Central memory CD8-positive, alpha-beta T cell (primary cell): ENCODE measurements at places on chromosomes 3 and 15.

DNA sequence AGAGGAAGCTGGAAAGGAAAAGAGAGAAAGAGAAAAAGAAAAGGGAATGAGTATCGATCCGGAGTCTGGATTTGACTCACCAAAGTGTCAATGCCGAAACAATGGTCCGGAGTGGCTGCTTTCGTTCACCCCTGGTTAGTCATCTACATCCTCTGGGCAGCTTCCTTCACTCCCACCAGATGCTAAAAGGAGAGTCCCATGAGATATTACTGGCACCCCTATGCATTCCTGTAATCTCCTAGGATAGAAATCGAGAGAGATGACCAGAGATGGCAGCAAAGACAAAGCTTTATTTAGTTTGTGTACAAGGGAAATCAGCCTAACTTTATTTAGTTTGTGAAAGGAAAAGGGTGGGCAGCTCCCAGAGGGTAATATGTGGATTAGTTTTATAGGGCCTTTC, 622.2 kb downstream of the ZPLD1 start:
- H3K27me3 ChIP-seq = no peaks in the 10 kb centered on the region
- H3K36me3 ChIP-seq = no peaks in the 10 kb centered on the region
- H3K4me3 ChIP-seq = no peak overlapping the region
- no peaks in the 10 kb centered on the region for H3K4me1 ChIP-seq
- no peak for DNase-seq

DNA sequence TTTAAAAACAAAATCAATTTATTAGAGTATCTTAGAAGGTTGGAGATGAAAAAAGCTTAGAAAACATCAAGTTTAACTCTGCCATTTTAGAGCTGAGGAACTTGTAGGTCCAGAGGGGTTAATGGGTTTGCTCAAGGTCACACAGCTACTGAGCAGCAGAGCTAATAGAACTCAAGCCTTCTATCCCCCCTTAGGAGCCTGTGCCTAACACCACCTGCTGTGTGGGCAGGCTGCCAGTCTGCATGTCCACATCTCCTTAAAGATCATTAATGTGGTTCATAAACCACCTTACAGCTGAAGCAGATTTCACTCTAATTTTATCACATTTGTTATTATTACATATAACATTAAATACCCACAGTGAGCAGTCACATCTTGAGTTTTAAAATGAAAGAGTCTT, 14.1 kb upstream of the SLC35G2 start:
- no peaks in the 10 kb centered on the region for H3K4me1 ChIP-seq
- DNase-seq = no peak

DNA sequence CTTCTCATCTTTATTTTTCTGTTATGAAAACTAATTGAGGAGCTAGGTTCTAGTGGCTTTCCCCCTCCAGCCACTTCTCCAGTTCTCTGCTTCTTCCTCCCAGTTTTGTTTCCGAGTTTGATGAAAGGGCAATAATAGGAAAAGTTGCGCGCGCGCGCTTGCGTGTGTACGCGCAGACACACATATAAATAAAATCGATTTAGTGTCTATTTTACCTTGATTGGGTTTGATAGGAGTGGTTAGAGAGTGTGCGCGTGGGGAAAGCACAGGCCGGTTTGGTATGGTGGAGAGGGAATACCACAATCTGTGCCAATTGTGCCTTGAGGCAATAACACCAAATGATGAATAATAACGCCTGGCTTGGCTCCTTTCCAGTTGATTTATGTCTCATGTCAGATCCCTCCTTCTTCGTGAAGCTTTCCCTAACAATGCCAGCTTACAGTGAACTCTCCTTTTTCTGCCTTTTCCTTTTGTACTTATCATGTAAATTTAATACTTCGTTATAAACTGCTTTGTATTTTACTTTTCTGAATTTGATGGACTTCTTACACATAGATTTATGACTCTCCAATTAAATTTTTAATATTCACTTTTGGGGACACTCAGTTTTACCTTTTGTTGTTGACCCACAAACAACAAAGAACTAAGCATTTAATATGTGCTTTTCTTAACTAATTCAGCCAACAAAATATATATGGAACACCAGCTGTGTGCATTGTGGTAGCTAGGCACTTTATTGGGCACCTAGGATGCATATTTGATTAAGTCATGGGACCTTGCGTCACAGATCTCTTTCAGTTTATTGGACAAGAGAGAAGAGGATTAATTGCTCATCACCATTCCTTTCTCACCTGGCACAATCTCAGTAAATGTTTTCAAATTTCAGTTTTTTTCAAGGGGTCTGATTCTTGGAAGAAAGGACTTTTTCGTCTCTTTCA, 1.7 kb downstream of the TIPARP start:
- peaks cover 52% of the 10 kb centered on the region for H3K4me1 ChIP-seq
- peaks cover 54% of the 10 kb centered on the region for H3K36me3 ChIP-seq
- H3K4me3 ChIP-seq = peak overlapping the region; percentile 88
- DNase-seq = peak; percentile 17

DNA sequence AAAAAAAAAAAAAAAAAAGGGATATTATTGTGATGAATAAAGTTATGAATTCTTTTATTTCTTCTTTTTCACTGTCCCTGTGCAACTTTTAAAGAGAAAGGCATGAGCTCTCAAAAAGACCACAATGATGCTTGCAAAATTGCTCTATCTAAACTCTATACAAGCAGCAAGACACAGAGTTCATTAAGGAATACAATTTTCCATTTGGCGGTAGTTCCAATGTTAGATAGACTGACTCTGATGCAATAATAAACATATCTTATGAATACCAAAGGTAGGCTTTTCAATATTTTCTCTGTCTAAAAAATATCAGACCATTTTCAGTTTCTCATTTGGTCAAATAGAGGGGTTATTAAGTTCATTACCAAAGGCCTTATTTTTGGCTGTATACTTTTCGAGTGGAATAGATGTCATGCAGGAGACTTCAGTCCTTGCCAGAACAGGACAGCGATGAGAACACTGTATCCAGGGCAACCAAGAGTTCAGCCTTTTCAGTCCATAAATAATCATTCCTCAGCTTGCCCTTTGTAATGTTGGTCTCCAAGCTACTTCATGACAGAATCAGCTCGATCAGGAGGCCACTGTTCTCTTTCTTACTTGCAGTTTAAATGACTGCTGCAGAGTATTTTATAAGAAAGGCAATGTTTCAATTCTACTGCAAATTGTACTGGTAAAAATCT, 162.9 kb upstream of the FAM3D start:
- no peak overlapping the region for H3K4me3 ChIP-seq
- no peaks in the 10 kb centered on the region for H3K4me1 ChIP-seq
- no peak overlapping the region for H3K27ac ChIP-seq

DNA sequence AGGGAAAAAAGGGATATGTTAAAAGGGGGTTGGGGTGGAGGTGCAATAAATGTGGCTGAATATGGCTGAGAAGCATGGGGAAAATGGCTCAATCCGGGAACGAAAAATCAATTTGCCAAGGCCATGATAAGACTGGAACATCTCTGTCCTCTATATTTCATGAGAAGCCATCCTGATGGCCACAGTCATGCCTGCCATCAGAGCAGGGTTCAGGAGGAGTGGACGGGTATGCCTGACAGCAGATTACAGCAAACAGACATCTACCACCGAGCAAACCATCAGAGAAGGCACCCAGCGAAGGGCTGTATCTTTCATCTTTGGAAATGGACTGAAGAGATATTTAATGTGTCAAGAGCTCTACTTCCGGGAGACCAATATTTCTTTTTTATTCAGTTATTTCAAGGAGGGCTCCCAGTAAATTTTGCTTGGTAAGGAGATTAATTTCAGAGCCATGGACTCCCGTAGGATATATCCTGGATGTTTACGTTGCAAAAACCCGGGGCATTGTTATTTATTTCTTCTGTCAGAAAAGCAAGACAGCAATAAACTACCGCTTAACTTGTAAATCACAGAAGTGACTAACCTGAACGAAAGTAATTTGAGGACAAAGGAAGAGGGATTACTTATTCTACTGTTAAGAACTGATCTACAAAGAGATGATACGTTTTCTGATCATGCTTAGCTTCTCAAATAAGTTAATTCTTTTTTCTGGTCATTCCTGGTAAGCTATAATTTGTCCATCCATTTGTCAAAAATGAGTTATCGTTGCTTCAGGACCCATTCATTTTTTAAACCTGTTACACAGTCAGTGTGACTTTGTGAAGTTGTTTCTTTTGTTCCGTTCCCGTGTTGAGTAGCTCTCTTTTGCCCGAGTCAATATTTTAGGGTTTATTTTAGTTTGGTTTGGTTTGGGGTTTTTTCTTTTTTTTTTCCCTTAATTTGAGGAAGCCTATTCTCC, 80.6 kb upstream of the CHD2 start:
- peaks cover 5% of the 10 kb centered on the region for H3K36me3 ChIP-seq
- peak overlapping the region; percentile 88 for H3K27ac ChIP-seq
- peaks cover 19% of the 10 kb centered on the region for H3K4me1 ChIP-seq
- peak overlapping the region; percentile 79 for H3K4me3 ChIP-seq
